ENCODE measurements at places on chromosomes 13 and 19.

DNA sequence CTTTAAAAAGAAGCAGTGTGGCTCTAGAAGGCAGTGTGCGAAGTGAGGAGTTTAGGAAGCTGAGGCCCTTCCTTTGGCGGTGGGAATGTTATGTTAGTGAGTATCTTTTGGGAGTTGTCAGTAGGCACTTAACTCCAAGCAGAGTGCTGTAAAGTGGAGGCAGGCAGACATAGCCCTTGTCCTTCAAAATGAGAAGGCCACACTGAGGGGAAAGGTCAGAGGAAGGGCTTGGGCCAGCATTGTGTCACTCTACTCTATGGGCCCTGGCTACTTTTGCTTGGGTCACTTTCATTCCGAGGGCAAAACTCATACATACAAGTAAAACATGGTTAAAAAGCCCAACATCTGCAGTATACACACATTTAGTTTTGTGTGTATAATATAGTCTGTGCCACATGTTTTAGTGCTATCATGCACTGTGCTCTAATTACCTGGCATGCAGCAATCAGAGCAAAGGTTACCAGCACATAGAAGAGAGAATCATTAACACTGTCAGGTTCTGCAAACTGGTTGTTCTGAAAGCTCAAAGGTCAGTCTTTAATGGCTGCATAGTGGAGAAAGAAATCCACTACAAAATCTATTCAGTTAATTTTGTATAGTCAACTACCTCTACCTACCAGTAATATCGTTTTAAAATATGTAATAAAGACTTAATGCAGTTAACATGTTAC is 64.4 kb downstream of the WASF3 start:
- no peak for DNase-seq

DNA sequence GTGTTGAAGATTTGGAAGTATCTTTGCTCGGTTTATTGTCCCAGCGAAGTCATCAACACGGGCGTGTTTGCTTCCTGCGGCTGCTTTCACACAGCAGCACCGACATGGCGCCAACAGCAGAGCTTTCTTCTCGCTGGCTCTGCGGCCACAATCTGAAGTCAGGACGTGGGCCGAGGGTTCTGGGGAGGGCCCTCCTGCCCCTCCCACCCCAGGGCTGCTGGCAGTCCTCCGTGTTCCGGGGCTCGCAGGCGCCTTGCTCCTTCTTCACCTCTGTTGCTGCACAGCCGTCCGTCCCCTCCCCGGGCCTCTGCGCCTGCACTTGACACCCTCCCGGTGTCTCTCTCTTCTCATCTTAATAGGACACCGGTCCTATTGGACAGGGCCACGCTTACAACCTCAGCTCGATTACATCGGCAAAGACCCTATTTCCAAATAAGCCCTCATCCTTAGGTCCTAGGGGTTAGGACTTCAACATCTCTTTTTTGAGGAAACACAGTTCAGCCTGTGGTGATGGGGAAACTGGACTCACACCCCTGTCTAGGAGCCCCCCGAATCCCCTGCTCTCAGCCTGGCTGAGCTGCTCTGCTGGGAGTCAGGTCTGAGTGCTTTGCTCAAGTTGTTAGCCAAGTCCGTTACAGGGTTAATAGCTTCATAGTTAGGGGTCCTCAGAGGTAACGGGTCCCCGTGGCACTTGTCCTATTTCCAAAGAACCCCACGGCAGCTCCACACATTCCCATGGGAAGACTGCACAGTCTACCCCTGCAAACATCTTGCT is 2.7 kb upstream of the TEX29 start:
- no peak for DNase-seq

GRCh38 chr13:73898276-73898675 is 235.9 kb downstream of the KLF12 start:
- DNase-seq, result no peak

DNA sequence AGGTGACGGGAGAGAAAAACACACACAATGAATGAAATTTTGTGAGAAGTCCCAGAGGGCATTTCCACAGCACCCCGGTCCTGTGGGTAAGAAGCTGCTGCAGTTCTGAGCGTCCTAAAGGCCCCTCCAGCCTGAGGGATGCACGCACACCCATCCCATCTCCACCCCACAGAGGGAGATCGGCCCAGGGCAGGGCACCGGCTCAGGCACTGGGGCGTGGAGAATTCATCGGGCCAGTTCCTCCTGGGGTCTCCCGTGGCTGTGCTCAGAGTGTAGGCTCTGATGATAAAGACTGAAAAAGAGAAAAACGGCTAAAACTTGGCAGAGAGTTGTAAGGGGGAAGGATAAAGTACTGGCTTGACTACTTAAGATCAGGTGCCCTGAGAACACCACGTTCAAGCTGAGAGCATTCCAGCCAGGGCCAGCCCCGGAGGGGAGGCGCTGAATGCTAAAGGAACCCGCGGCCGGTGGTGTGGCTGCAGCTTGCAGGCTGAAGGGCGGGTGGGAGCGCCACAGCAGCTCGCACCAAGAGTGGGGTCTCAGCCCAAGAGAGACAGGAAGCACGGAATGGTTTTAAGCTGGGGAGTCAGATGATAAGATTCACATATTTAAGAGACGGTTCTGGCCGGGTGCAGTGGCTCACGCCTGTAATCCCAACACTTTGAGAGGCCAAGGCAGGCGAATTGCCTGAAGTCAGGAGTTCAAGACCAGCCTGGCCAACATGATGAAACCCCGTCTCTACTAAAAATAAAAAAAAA is 121.9 kb upstream of the SPACA7 start:
- DNase-seq, result no peak

DNA sequence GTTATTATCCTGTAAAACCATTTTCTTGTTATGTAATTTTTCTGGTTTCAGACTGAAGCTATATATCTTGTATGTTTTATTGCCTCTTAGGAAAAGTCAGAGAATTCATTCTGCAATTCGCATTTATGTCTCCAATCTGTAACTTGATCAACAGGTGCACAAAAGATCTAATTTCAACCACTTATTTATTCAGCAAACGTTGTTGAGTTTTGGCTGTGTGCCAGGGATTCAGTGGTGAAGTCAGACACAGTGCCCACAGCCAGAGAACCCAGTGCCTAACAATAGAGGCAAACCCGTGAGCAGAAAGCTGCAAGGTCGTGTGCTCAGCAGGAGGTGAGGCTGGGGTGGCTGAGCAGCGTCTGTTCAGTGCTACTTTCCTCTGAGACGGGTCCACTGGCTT is 119.5 kb upstream of the MCF2L start:
- DNase-seq, result no peak

- no peak for DNase-seq
These were observed 12.6 kb upstream of the GARRE1 start for GRCh38 chr19:34241513-34242337.

DNA sequence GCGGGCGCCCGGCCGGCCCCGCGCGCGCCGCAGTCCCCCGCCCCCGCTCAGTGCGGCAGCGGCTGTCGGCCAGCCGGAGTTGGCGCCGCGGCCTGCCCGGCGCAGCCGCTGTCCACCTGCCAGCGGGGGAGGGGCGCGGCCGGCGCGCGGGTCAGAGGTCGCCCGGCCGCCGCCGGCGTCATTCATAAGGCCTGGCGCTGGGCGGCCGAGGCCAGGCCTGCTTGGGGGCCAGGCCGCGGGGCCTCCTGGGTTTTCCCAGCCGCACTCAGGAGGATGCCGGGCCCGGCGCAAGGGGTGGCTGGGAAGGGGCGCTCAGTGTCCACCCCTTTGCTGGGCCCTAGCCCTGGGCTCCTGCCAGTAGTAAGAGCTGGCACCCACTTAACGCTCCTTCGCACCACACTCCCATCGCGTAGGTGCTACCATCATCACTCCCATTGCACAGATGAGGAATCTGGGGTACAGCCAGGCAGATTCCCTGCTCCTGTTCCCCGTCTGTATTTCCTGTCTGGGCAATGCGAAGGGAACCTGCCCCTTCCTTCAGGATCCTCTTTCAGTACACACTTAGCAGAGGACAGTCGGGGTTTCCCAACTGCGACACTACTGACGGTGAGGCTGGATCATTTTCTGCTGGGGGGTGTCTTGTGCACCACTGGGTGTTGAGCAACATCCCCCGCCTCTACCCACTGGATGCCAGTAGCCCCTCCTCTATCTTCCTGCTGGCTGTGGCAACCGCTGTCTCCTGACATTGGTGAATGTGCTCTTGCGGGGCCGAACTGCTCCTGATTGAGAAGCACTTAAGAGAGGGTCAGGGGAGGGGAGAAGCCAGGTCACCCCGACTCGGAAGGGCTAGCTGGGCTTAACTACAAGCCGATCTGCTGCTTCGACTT is 846 bp upstream of the PRKACA start:
- DNase-seq, result no peak

- DNase-seq, result no peak
These were observed 23.0 kb upstream of the USP29 start for GRCh38 chr19:57096685-57097361.

GRCh38 chr13:27922883-27923612 is 3.2 kb downstream of the PDX1 start:
- DNase-seq, result no peak

- no peak for DNase-seq
These were observed 140.5 kb upstream of the VSTM2B start for GRCh38 chr19:29385191-29385795.

DNA sequence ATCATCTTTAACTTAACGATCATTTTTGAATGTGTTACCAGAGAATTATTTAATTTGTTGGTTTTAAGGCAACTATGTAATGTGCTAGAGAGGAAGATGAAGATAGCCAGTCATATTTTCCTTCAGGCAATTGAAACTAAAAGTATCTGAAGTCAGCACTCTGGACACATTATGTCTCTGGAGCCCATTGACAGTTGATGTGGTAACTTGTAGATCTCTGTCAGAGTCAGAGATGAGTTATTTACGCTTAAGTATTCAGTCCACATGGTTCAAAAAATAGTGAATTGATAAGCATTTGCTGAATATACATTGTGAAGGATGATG is 2.1 kb downstream of the ZMYM2 start:
- no peak for DNase-seq

DNA sequence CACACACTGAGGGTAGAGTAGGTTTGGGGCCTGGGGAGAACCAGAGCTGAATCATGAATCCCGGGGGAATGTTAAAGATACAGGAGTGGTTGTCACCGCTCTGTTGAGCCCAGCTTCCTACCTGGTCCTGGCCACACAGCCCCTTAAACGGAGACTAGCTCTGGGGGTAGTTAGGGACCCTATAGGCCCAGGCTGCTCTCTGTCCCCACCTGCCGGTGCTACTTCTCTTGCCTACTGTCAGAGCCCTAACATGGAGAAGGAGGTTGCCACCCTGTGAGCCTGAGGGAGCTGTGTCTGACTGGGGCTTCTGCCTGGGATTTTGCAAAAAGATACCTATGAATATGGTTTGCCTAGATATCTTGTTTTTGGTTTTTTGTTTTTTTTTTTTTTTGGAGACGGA is 36.6 kb upstream of the ZNF429 start:
- no peak for DNase-seq

DNA sequence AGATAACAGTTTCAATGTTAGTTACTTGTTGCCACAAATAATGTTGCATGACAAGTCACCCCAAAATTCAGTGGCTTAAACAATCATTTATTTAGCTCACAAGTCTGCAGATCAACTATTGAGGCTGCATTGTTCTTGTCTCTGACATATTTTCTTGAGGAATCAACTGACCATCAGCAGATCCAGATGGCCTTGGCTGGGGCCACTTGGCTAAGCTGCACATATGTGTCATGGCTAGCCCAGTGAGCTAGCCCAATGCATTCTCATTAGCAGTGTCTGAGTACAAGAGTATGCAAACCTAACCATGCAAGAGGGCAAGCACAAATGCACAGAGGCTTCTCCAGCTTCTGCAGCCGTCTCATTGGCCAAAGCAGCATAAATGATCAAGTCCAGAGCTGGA is 180.4 kb downstream of the DNAJC15 start:
- no peak for DNase-seq

GRCh38 chr19:47613165-47614020 is 4.5 kb downstream of the BICRA start:
- DNase-seq, result no peak

DNA sequence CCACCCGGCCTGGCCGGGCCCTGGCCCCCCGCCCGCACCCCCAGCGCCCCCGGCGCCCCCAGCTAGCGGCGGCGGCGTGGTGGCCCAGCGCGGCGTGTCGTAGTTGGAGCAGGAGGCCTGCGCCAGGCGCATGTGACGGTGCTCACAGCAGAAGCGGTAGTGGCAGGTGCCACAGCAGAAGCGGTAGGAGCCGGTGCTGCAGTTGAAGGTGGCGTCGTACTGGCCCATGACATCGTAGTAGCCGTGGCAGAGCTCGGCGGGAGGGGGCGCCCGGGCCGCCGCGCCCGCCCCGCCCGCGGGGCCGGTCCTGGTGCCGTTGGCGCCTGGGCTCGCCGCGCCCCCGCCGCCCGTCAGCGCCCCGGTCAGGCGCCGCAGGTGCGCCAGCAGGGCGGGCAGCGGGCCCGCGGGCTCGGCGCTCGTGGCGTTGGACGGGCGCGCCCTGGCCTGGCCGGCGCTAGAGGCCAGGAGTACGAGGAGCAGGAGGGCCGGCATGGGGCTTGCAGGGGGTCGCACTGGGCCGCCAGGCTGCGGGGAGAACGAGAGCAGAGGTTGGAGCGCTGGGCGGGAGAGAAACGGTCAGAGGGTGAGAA is 633 bp downstream of the SHISA7 start:
- DNase-seq, result no peak

DNA sequence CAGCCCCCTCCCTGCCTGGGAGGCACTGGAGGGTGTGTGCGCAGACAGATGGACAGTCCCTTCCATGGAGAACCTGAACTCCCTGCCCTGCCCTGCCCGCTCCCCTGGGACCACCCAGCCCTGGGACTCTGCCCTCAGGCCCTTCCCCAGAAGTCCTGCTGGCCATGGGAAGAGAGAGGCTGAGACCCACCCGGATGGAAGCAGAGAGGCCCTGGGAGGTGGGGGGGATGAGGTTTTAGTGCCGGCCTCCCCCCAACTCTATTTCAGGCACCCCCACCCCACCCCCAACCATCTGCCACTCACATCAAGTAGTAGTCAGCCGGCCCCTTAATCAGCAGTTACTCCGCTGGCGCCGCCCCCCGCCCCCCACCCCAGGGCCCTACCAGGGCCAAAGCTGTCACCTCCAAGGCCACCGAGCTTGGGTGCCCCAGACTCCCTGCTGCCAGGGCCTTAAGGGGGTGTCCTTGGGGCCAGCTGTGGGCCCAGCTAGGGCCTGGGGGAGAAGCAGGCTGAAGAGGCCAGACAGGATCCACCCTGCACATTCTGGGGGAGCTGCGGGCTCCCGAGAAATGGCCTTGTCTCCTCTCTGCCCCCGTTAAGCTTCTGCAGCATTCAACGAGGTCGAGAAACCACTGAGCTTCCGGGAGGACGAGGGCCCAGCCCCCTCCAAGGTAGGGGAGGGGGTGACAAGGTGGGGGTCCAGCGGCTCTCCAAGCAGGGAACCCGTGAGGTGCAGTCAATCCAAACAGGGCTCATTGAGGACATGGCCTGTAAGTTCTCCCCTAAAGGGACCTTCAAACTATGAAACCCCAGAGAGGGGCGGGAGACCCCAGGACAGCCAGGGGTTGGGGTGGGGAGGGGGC is 17.4 kb downstream of the NMRK2 start:
- DNase-seq, result no peak

- DNase-seq, result peak; percentile 40
These were observed 21.4 kb downstream of the MAP4K1 start for GRCh38 chr19:38596057-38596981.

DNA sequence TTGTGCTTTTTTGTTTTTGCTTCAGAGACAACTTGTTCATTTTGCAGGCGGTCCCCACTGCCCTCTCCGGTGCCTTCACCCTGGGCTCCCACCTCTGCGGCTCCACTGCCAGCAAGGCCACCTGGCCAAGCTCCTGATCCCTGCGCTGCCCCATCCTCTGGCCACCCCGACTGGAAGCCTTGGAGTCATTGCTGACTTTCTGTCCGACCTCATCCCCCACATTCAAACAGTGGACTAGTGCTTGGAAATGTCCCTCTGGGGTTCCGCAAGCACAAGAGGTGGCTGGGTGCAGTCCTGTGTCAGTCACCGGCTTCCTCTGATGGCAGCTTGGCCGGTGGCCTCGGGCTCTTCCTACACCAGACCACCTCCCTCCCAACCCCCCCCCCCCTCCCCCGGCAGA is 17.0 kb downstream of the IL17D start:
- no peak for DNase-seq
